Activated naive CD4-positive, alpha-beta T cell treated with Interleukin-2 at 50 U/mL for 16 hours (primary cell): ENCODE measurements at places on chromosomes 3 and 15.
A peak's percentile ranks its signal among the peaks of the same experiment; 100 is the strongest.

- DNase-seq: peak; percentile 50
Measured at GRCh38 chr15:72229076-72229946, 1.7 kb downstream of the PKM start.

DNA sequence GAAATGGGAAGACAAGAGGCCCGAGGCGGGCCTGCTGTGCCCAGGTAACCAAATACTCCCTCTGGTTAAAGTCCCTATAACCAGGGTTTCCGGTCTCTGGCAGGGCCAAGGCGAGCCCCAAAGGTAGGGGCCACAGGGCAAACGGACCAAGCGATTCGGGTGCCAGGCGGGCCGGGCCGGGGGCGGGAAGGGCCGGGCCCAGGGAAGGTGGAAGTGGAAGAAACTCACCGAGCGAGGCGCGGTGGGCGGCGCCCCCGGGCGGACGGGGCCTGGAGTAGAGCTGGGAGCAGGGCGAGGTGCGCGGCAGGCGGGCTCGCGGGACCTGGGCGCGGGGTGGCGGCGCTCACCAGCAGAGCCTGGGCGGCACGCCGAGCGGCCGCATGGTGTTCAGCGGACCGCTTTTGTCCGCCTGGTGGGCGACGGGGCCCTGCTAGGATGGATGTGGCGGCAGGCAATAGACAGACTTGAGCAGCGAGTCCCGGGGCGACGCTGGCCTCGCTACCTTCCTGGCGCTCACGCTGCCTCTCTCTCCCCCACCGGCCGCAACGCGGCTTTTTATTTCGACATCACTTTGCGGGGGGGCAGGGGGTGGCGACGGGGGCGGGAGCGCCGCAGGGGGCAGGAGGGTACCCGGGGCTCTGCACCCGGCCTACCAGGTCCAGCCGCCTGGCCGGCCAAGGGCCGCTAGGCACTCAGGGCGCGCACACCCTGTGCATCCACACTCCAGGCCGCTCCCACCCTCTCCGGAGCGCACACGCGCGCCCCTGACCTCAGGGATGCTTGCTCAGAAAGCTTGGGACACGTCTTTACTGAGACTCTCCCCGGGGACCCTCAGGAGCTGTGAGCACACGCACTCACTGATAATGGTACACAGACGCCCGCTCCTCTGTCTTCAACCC is at the start of gene GATA2:
Gene GATA2, minus strand, starts transcription at position 531 of the 899 bp plus-strand sequence. CDS start 6,170 bp downstream, outside the sequence.
- peak; percentile 25 for DNase-seq

GRCh38 chr3:17744693-17745092 is 2.3 kb upstream of the TBC1D5 start:
- no peak for DNase-seq

GRCh38 chr15:99096894-99097426 is 7.9 kb upstream of the SYNM start:
- no peak for DNase-seq

DNA sequence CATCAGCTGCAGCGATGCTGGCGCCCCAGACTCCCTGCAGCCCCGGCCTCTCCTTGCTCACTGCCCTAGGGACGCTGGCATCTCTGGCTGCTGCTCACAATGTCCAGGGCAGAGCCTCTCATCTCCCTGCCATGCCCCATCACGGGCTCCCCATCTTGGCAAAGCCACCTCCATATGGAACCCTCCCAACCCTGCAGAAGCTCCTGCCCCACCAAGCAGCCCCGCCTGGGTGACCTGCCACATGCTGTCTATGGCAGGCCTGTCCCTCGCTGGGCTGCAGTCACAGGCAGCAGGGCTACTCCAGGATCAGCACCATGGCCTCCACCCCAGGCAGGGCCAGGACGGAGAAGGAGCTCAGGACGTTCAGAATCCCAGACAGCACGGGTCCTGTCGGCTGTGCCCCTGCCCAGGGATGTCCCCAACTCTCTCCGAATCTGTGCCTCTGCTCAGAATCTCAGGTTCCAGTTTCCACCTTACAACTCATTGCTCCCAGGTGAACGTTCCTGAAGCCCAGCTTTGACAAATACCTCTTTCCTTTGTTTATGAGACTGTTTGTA is 58.4 kb downstream of the PLXNA1 start:
- DNase-seq: no peak

GRCh38 chr3:147359177-147360050 is 46.9 kb downstream of the ZIC4 start:
- DNase-seq: no peak

DNA sequence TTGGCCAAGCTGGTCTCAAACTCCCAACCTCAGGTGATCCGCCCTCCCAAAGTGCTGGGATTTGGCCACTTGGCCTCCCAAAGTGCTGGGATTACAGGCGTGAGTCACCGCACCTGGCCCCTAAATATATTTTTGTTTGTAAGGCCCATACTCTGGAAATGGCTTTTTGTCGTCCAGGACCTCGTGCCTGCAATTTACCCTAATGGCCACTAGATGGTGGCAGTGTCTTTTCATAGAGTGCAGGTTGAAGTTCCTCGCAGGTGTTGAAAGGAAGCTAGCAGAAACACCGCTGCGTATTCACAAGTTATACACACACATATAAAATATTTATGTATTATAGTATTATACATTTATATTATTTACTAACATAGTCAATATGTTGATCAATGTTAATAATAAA is 97.2 kb downstream of the LRTM1 start:
- DNase-seq: no peak

GRCh38 chr3:145087038-145087437 is 1073.9 kb downstream of the PLOD2 start:
- no peak for DNase-seq

DNA sequence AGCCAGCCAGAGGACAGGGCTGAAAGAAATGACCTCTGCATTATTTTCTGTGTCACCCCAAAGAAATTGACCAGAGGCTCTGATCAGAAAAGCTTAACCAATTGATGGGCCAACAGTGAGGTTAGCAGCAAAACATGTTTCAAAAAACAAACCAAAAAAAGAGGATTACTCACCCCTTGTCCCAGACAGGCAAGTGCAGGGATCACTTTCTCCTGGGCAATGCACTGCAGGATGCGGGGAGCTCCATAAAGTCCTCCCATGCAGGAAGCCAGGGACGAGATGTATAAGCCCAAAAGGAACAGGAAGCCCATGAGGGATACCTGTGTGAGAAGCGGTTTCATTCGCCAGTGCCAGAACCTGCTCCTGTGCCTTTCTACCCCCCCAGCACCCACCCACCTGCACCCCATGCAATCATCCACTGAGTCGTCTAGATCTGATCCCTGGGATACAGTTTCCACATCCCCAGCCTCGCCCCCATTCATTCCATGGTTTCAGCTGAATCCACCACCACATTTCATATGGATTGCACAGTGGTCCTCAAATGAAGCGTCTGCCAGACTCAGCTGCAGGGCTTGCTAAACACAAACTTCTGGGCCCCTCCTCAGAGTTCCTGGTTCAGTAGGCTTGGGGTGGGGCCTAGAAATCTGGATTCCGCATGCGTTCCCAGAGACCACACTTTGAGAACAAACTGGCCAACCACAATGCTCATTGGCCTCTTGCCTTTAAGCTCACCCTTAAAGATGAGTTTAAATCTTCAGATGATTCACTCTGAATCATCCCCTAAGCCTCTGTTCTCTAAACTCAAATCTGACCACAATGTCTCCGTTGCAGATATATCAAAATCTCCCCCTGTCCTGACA is 54.4 kb upstream of the HEG1 start:
- DNase-seq: no peak

GRCh38 chr3:160193644-160194192 is 31.5 kb upstream of the C3orf80 start:
- no peak for DNase-seq

- DNase-seq: no peak
Measured at GRCh38 chr15:70210528-70210927, 112.8 kb upstream of the TLE3 start.

DNA sequence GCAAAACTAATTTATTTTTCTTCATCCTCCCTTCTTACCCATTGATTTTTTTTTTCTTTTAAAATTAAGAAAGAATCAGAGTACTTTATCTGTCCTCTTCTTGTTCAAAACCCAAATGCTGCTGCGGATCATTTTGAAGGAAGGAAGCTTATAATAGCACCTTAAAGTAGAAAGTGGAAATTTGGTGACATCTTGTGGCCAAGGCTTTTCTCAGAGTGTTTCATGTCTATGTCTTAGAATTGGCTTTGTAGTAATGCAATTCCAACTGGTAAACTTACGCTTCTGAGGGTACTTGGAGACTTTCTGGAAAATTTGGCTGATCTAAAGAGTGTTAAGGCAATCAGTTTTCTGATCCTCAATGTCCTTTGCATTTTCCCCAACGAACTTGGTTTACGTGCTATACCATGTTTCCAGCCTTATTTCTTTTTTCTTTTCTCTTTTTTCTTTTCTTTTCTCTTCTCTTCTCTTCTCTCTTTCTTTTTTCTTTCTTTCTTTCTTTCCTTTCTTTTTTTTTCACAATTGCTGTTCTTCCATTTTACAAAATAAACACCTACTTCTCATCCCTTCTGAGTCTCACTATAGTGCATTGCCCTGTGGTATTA is 30.7 kb downstream of the C3orf38 start:
- DNase-seq: no peak

DNA sequence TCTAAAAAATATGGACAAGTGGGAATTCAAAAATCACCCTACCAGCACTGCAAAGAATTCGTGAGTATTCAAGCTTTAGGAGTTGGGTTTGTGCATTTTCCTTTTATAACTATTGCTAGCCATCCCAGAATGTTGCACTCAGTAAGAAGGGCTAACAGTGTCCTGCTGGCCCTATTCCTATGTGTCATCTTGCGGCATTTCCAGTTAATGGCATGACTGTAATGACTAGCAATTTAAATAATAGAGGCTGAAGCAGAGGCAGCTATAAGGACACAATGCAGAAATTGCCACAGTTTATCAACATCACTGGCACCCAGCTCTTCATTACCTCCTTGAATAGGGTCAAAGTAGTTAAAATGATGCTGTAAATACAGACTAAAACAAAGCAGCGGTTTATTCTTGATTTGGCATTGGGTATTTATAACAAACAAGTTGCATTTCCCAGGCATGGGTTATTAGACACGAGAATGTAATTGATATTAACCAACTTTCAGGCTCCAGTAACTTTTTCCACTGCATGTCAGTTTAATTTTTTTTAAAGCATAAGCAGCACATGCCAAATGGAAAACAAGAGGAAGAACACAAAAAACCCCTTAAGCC is 177.6 kb downstream of the FHIT start:
- DNase-seq: no peak

DNA sequence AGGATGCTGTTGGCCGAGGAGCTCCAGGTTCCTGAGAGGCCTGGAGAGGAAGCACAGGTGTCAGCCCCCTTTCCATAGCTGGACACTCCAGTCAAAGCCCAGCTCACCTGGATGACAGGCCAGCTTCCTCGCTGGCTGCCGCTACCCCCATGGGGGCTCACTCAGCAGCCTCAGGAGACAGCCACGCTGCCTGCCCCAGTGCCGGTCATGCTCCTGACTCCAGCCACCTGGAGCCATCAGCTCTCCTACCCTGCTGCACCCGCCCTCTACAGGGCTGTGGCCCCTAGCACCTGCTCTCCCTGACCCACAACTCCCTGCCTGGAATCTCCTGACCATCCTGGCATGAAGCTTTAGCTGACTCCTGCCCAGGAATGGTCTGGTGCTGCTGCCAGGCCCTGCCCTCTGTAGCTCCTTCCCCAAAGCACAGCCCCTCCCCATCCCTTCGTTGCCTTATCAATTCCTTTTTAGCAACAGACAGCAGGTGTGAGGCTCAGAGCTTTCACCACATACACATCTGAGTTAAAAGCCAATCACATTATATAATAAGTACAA is 94.2 kb downstream of the NUP210 start:
- no peak for DNase-seq

DNA sequence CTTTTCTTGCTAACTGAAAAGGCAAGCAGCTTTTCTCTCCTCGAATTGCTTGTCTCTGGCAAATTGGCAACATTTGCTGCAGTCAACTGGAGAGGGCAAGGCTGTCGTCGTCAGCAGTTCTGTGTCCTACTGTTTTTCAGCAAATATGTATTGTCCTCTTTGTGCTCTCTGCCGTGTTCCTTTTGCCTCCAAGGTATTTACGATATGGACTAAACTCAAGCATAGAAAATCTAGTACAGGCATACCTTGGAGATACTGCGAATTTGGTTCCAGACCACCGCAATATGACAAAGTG is 558 bp upstream of the SLC30A4 start:
- DNase-seq: no peak

GRCh38 chr3:169998668-169999131 is 32.1 kb downstream of the SEC62 start:
- DNase-seq: no peak

DNA sequence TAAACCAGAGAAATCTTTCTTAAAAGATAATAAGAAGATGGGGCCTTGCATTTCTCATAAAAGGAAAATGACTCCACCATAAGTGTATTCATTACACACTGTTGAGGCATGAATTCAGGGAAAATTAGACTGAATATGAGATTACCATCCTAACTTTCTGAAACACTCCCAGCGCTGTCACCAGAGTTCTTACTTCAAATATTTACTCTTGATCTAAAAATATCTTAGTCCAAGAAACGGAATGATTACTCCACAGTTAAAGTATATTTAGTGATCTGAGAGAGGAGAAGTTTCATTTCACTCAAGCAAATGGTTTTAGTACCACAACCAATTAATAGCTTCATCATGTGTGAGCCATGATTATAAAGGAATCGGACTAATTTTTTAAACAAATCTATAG is 300.3 kb downstream of the ZBTB20 start:
- no peak for DNase-seq

DNA sequence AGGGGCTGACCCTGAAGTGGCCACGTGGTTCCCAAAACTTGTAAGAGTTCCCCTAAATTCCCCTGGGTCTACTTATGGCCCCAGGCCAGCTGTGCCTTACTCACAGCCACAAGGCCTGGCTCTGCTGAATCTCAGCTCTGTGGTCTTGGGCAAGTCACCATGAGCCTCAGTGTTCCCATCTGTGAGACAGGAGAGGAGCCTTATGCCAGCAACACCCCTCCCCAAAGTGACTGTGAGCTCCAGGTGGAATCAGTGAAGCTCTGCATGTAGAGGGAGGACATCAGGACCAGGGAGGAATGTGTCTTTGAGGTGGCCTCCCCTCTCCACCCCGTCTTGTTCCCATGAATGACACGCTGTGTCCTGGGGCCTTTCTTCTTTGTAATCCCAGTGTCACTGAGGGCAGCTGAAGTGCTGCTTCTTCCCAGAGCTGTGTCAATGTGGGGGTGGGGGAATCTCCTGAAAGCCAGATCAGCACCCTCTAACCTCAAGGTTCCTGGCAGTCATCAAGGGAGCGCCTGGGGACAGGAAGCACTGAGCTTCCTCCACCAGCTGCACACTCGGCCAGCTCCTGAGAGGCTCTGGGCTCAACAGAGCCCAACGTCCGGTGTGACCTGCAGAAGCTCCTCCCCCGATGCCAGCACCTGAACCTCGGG is 258.9 kb downstream of the UACA start:
- DNase-seq: no peak

DNA sequence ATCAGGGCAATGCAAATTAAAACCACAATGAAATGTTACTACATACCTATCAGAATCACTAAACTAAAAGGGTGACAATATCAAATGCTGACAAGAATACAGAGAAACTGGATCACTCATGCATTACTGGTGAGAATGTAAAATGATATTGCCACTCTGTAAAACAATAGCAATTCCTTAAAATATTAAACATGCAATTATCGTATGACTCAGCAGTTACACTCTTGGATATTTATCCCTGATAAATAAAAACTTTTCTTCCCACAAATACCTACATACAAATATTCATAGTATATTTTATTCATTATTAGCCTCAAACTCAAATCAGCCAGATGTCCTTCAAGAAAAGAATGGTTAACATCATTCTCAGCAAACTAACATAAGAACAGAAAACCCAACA is 25.9 kb upstream of the RAB6B start:
- DNase-seq: no peak
